ENCODE measurements at places on chromosomes 2 and 18.

GRCh38 chr18:59029663-59030429 lies 109.8 kb upstream of the SEC11C start:
- DNase-seq = no peak

DNA sequence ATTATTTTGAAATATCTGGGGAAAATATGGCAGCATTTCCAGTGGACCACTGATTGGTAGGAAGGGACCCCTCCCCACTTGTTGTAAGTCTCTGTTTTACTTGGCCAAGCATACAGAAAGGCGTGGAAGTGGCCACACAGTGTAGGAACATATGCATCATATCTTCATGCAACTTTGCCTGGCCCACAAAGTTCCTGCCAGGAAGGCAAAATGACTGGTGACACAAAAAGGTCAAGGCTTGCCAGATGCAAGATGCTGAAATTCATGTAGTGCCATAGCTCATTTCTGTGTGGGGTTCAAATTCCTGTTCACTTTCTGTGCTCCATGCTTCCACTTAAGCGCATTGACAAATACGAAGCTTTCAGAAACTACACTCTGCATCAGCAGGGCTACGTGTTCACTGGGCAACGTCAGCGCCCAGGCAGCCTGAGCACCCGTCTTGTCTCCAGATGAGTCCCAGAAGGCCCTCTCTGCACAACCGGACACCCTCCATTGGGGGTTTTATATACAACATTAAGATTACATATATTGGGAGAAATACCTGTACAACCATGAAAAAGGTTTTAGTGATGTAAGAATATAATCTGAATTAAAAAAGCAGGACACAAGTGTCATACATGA lies 3.6 kb downstream of the DYNC2LI1 start:
- no peak for DNase-seq

GRCh38 chr18:59927246-59927825 lies 27.5 kb downstream of the PMAIP1 start:
- peak; percentile 49 for DNase-seq

- DNase-seq = peak; percentile 28
Observed at GRCh38 chr2:181054843-181055242, 74.4 kb downstream of the UBE2E3 start.

DNA sequence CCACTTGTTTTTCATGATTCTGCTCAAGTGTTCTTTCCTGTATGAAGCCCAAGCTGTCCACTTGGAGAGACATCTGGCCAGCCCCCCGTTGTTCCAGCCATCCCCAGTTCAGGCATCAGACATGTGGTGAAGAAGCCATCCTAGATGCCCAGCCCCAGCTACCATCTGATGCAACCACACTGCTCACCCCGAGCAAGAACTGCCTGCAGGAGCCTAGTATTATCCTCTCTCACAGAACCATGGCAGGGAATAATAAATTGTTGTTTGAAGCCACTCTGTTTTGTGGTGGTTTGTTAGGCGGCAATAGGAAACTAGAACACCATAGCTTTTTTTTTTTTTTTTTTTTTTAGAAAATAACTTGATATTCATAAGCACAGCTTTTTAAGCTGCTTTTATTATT lies 19.5 kb upstream of the DARS1 start:
- no peak for DNase-seq

- DNase-seq = no peak
Observed at GRCh38 chr2:75428646-75429443, 131.9 kb downstream of the EVA1A start.

DNA sequence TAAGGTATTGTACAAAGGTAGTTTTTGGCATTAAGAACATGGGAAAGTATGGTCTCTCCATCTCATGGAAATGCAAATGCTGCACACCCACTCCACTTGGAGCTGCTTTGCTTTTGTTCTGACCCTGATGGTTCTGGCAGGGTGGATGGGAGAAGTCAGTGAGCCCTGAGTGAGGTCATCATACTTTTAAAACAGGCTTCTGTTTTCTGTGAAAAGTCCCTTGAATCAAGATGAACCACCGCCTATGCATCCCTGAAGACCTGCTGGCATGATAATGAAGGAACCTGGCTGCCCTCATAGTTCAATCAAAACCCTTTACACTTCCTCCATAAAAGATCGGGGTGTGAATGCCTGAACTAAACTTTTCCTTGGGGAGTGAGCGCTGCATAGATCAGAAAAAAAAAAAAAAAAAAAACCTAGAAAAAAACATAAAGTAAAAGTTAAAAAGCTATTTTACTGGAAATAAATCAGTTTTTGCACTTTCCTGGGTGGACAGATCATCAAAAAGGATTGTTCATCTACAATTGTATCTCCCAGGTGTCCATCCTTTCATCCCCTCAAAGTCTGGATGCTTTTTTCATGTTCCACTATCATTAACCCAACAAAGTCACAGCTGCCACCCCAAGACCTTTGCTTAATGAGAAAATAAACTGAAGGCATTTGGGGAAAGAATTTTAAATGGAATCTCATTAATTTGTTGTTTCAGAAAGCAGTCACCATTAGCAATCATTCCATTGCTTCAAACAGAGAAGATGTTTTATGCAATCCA lies 728.1 kb upstream of the DDX18 start:
- no peak for DNase-seq
